ENCODE measurements at places on chromosomes 5 and 9.

DNA sequence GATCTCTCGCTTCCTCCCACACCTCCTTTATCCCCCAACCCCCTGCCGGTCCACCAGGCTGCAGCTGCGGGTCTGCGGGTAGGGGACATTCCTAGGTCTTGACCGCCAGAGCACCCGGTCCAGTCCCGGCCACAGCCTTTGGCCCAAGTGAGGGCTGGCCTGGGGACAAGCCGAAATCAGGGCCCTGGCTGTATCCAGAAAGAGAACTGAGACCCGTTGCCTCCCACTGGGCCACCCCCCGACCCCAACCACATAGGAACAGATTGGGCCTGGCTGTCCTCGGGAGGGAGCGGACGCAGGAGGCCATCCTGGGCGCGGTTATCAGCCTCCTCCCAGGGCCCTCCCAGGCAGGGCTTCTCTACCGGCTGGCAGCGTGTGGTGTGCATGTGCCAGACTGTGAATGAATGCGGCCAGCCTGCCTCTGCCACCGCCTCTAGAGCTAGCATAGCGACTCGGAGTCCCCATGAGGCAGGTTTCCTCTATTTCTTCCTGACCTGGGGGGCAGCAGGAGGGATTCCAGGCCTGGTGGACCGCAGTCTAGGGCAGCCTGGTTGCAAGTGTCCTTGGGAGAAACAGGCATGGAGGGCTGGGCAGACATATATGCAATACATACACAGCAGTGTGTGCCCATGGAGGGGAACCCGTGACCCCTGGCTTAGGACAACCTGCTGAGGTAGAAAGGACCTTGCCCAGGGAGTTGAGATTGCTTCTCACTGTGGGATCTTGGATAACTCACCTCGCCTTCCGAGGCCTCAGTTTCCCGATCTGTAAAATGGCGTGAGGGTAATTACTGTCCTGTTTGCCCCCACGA lies 1.2 kb downstream of the N4BP3 start:
- no peak for DNase-seq

- no peak for DNase-seq
Observed at GRCh38 chr5:72353046-72353445, 32.9 kb downstream of the PTCD2 start.

GRCh38 chr5:95801532-95801931 lies 21.0 kb downstream of the GLRX start:
- DNase-seq: no peak

DNA sequence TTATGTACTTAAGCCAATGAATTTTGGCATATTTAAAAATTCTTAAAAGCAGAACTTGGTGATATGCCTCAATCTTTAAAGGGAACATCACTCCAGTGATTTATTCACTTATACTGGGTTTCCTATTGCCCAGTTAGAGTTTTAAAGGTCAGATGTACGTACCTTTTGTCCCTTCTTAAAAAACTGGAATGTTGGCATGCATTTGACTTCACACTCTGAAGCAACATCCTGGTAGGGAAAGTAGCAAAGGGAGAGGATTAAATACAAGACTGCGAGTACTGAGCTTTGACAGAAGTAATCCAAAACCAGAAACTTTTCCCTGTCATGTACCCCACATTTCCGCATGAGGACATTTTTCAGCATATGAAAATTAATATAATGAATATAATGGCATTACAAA lies 11.7 kb downstream of the TXN start:
- DNase-seq: no peak

DNA sequence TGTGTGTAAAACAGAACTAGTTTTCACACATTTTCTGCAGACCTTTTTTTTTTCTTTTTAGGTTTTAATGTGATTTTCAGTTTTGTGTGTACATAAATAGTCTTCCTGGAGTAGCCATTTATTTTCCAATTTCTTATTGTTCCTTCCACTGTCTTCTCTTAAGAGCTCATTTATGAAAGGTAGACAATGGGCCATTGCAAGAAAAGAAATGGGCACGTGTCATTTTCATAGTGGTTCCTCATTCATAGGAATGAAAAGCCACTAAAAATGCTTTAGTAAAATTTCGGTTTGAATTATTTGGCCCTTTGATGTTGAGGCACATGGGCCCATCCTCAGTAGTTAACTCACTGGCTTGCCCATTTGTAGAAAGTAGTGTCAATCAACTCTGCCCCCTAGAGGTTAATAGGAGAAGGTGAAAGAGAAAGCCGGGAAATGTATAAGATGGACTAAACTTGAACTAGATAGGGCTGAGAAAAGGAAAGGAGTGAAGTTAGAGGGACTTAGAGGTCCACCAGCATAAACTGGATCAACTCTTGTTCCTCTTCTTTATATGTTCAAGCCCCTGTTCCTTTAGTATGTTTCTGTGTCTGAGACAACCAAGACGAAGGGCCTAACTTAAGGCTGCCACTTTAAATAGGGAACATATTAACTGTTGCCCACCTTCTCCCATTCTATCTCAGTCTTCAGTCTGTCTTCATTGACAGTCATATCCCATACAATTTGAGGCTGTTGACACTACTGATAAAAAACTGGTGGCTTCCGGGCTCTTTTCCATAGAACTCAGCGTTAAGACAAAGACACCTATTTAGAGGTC lies 72.6 kb downstream of the SMARCA2 start:
- no peak for DNase-seq

DNA sequence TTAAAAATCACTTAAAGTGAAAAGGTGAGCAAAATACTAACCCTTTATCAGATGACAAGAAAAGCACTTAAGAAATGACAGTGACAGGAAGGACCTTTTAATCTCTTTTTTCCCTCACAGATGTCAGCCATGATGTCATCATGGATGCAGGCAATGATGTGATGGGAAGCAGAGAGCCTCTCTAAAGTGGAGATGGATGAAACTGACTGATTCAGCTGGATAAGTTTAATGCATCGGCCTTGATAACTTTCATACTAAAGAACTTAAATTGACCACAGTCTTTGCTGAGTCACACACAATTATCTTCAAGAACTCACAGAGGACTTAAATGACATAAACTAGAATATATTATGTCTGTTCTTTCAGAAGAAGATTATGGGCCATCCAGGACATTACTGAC lies 153.2 kb upstream of the FGF10 start:
- DNase-seq: no peak

DNA sequence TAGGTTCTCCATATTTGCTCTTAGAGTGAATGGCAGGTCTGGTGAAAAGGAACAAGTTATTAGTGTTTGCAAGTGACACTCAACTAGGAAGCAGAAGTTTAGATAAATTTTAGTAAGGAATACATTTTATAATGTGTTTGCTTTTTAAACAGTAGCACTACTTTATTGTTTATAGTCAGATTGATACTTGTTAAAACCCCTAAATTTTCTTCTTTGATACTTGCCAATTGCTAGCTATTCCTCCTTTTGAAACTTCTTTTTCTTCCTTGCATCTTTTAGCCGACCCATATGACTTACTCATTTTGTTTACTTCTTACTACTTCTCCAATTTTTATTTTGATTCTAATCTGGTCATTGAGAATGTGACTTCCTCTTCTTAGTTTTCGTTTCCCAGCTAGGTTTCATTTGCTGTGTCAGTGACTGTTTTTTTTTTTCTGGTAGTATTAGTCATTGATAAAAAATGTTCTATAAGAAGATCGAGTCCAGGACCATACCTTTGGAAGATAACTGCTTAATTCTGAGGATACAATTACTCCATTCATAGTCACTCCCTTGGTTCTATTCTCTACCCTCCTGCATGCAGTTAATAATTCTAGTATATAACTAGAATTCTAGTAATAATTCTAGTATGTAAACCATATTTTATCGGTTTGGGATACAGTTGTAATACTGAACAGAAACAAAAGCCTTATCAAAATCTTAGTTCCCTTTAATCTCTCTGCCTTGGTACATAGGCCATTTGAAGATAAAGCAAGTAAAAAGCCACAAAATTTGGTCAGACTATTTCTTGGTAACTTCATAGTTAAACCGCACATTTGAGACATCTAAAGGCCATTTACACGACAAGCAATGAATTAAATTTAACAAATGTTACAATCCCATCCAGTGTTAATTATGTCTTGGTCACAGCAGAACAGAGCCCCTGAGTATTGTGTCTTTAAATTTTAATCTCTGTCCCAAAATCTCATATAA lies 2.8 kb upstream of the RICTOR start:
- no peak for DNase-seq

GRCh38 chr5:120083851-120084542 lies 380.1 kb upstream of the PRR16 start:
- DNase-seq: no peak

DNA sequence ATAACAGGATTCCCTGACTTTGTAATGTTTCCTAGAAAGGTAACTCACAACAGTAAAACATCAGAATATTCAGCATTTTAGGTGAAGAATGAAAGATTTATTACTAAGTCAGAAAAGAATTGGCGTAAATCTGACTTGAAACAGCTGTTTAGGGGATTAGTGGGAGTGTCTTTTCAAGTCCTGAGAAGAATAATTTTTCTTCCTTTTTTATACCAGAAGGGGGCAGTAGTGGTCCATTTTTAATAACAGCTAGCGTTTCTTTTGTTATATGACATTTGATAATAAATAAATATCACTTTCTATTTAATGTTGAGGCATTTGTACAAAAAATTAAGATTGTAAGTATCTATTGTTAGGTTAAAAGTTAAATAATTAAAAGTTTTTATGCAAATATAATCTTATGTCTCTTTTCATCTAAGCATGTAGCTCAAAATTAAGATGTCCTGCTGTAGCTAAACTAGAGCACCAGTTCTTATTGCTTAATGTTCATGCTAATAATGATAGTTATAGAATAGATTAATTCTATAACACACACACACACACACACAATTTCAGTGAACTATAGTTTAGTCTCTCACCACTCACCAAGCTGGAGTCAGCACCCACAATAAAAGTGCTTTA lies 258.7 kb upstream of the ARRDC3 start:
- no peak for DNase-seq
